ENCODE measurements at places on chromosomes 4 and X.

GRCh38 chr4:30901461-30902451, 181.6 kb downstream of the PCDH7 start:
- no peak for DNase-seq

DNA sequence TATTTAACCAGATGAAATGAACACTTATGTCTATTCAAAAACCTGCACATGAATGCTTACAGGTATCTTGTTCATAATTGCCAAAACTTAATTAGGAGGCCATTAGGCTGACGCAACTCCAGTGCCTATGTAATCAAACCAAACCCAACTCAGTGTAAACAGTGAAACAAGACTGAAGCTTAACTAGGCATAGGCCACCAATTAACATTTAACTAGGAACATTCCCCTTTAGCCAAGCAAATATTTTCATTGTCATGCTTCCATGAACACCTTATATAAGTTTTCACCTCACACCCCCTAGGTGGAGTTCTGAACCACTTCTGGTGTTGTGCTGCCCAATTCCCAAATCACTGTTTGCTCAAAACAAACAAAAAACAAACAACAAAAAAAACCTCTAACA, 686.0 kb downstream of the STPG2 start:
- DNase-seq, result no peak

- DNase-seq, result no peak
Measured at GRCh38 chrX:153989973-153990655, 17.6 kb downstream of the TMEM187 start.

GRCh38 chr4:122728856-122729255, 3.6 kb upstream of the BBS12 start:
- no peak for DNase-seq

Measured in NCI-H1048 (cell line).